ENCODE measurements at places on chromosomes 1 and 21. TPM values are rescaled to one million over a fixed set of nuclear protein-coding genes. Genes with fewer than 3 reads are reported as not detected.
A peak's percentile ranks its signal among the peaks of the same experiment; 100 is the strongest.

DNA sequence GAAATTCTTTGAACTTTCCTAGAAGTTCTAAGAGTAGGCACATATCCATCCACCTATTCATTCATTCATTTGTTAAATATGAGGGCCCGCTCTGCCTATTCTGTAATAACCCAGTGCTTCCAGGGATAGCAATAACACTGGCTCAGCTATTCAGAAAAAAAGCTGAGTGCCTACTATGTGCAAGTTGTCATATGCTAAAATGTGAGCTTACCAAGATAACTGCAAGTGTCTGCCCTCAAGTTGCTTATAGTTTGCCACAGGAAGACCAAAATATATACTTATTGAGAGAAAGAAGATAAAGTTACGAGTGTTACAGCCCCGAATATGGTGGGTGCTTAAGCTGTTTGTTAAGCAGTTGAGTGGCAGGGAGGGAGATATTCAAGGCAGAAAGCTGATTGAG, 39.6 kb downstream of the CD55 start:
- no peak for DNase-seq
- no peak overlapping the region for H3K27ac ChIP-seq
- no peaks in the 10 kb centered on the region for H3K27me3 ChIP-seq
- peaks cover 7% of the 10 kb centered on the region for H3K4me1 ChIP-seq

GRCh38 chr1:107691540-107691939, 273.4 kb downstream of the VAV3 start:
- H3K4me3 ChIP-seq: no peak overlapping the region
- no peak for DNase-seq

DNA sequence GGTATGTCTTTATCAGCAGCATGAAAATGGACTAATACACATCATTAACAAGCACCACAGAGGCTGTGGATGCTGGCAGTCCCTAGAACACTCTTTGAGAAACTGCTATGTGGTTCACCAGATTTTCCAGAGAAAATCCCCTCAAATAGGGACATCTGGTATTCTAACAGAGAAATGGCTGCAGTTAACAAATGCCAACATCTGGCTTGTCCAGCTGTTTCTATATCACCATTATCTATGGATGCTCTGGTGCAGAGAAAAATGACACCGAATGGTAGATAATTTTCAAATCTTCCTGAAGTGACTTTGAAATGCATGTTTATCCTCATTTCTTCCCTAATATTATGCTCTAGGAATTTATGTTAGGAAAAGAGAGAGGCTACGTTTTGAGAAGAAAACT, 403.5 kb upstream of the PROX1 start:
- H3K4me3 ChIP-seq: no peak overlapping the region
- no peak for DNase-seq
- no peaks in the 10 kb centered on the region for H3K4me1 ChIP-seq
- peaks cover 2% of the 10 kb centered on the region for H3K27me3 ChIP-seq
- no peaks in the 10 kb centered on the region for H3K36me3 ChIP-seq

- no peak overlapping the region for H3K27ac ChIP-seq
- peaks cover 40% of the 10 kb centered on the region for H3K36me3 ChIP-seq
- no peak for DNase-seq
These were observed 42.8 kb downstream of the MTR start for GRCh38 chr1:236837897-236838296.

DNA sequence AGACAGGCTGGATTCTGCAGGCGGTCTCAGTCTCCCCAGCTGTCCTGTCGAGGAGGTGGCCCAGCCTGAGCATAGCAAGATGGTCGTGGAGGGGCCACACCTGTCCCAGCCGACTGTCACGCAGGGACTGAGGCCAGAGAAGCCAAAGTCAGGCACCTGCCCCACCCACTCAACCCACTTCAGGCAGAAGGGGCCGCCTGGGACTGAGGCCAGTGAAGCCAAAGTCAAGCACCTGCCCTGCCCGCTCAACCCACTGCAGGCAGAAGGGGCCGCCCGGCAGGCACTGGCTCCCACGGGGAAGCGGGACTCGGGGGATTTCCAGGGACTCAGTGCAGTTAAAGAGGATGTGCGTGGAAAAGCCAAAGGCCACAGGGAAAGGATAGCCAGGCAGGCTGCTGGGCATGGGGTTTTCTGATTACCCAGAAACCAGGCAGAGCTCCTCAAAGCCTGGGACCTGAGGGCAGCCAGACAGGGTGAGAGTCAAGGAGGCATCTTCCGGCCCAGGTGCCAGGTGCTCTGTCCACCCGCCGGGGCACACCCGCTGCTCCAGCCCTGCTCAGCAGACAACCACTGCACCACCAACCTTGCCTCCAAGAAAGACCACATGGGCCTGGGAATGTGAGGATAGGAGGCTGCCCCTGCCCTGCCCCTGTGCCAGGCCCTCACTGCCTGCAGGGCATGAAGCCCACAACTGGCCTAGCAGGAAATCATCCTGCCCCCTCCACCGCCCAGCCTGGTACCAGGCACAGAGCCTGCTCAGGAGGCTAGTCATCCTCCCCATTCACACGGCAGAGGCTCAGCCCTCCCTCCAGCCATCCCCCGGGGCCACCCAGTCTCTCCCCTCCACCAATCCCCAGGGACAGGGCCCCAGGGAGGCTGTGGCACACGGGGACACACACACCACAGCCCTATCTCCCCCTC, 41.0 kb downstream of the MEGF6 start:
- no peaks in the 10 kb centered on the region for H3K36me3 ChIP-seq
- no peaks in the 10 kb centered on the region for H3K4me1 ChIP-seq
- no peaks in the 10 kb centered on the region for H3K27me3 ChIP-seq
- H3K27ac ChIP-seq: no peak overlapping the region
- DNase-seq: no peak

- no peak for DNase-seq
- no peak overlapping the region for H3K27ac ChIP-seq
- H3K36me3 ChIP-seq: no peaks in the 10 kb centered on the region
- H3K4me3 ChIP-seq: no peak overlapping the region
- H3K4me1 ChIP-seq: no peaks in the 10 kb centered on the region
These were observed 34.6 kb upstream of the HEATR1 start for GRCh38 chr1:236638945-236639344.

DNA sequence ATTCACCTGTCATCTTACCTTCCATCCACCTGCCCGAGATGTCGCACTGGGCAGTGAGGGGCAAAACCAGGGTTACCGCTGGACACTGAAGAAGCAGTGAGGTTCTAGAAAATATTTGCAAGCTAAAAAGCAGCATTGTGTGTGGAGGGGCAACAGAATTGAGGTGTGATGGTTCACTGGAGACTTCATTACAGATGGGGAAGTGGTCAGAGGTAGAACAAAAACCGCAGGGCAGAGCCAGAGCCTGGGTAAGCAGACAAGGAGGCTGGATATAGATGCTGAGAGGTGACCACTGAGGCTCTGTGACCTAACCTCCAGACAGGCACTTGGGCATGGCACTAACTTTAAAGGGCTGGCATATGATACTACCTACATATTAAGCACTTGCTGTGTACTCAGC, 363.9 kb upstream of the PROX1 start:
- no peak overlapping the region for H3K27ac ChIP-seq
- peaks cover 10% of the 10 kb centered on the region for H3K27me3 ChIP-seq
- DNase-seq: no peak
- H3K4me1 ChIP-seq: peaks cover 6% of the 10 kb centered on the region
- no peak overlapping the region for H3K4me3 ChIP-seq

DNA sequence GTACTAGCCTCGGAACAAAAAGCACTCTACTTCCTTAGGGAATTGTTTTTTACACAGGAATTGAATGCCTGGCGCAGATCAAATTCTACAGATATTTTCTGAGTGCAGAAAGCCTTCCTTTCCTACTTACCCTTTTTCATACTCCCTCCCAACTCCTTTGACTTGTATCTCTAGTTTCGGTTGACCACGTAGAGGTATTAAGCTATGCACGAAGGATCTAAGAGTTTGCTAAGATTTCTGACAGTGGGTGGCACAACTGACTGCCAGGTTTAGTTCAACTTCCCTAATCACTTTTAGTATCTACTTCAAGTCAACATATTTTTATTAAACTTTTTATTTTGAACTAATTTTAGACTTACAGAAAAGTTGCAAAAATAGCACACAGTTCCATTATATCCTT, 5.0 kb downstream of the TOR1AIP2 start:
- H3K27ac ChIP-seq: no peak overlapping the region
- peaks cover 16% of the 10 kb centered on the region for H3K4me1 ChIP-seq
- H3K4me3 ChIP-seq: no peak overlapping the region
- DNase-seq: no peak

DNA sequence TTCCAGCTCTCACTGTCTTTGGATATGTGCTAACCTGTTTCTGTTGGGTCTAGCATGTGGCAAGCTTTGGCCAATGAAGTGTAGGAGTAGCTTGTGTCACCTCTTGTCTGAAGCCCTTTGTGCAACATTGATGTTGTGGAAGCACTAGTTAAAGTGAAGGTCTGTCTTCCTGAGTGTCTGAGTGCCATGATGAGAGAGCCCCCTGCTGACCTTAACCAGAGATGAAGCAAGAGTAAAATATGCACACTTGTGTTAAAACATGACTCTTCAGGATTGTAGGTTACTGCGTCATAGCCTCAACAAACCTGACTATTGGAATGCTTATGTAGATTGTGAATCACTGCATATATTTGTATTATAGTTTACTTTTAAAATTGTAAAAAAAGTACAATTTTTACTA, 103.7 kb downstream of the NCAM2 start:
- no peaks in the 10 kb centered on the region for H3K4me1 ChIP-seq
- H3K4me3 ChIP-seq: no peak overlapping the region
- no peaks in the 10 kb centered on the region for H3K36me3 ChIP-seq
- no peak for DNase-seq
- no peak overlapping the region for H3K27ac ChIP-seq

GRCh38 chr1:85214654-85215053, 13.8 kb upstream of the SYDE2 start:
- H3K4me3 ChIP-seq: no peak overlapping the region
- no peaks in the 10 kb centered on the region for H3K36me3 ChIP-seq
- no peaks in the 10 kb centered on the region for H3K4me1 ChIP-seq
- no peak overlapping the region for H3K27ac ChIP-seq
- peaks cover 33% of the 10 kb centered on the region for H3K27me3 ChIP-seq

- H3K27ac ChIP-seq: peak overlapping the region; percentile 73
- H3K4me1 ChIP-seq: peaks cover 59% of the 10 kb centered on the region
- H3K36me3 ChIP-seq: peaks cover 2% of the 10 kb centered on the region
- no peak for DNase-seq
- peak overlapping the region; percentile 65 for H3K4me3 ChIP-seq
These were observed 47.2 kb downstream of the S1PR1 start for GRCh38 chr1:101284021-101284420.

- no peak for DNase-seq
- no peak overlapping the region for H3K4me3 ChIP-seq
- H3K27me3 ChIP-seq: peaks cover 21% of the 10 kb centered on the region
- no peaks in the 10 kb centered on the region for H3K4me1 ChIP-seq
- no peak overlapping the region for H3K27ac ChIP-seq
- no peaks in the 10 kb centered on the region for H3K36me3 ChIP-seq
These were observed 74.7 kb downstream of the HSPA13 start for GRCh38 chr21:14308234-14308633.

GRCh38 chr1:186880982-186881381, 52.2 kb downstream of the PLA2G4A start:
- no peak overlapping the region for H3K4me3 ChIP-seq
- no peak for DNase-seq
- H3K4me1 ChIP-seq: no peaks in the 10 kb centered on the region

DNA sequence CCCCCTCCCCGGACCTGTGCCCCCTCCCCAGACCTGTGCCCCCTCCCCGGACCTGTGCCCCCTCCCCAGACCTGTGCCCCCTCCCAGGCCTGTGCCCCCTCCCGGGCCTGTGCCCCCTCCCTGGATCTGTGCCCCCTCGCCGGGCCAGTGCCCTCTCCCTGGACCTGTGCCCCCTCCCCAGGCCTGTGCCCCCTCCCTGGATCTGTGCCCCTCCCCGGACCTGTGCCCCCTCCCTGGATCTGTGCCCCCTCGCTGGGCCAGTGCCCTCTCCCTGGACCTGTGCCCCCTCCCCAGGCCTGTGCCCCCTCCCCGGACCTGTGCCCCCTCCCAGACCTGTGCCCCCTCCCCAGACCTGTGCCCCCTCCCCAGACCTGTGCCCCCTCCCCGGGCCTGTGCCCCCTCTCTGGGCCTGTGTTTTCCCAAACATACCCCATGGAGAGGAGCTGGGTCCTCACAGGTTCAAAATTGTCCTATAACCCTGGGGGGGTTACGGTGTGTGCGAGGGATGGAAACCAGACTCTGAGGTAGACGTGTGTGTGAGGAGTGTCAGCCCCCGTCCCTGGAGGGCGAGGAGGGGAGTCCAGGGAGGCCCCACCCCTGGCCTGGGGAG, 47.6 kb upstream of the POFUT2 start:
- DNase-seq: peak; percentile 8
- H3K27ac ChIP-seq: no peak overlapping the region
- H3K4me3 ChIP-seq: no peak overlapping the region
- H3K36me3 ChIP-seq: no peaks in the 10 kb centered on the region
- no peaks in the 10 kb centered on the region for H3K4me1 ChIP-seq
- H3K27me3 ChIP-seq: peaks cover 5% of the 10 kb centered on the region

DNA sequence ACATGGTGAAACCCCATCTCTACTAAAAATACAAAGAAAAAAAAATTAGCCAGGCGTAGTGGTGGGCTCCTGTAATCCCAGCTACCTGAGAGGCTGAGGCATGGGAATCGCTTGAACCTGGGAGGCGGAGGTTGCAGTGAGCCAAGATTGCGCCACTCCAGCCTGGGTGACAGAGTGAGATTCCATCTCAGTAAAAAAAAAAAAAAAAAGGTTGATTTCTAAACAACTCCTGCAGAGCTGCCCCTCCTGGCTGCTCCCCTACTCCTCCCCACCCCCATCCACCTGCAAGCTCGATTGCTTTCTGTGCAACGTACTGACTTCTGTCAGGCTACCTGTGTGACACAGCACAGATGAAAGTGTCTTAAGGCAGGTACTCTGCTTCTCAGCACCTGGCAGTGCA, 13.3 kb downstream of the ETV3L start:
- H3K4me1 ChIP-seq: no peaks in the 10 kb centered on the region
- H3K27ac ChIP-seq: no peak overlapping the region
- DNase-seq: no peak
- no peaks in the 10 kb centered on the region for H3K36me3 ChIP-seq
- H3K27me3 ChIP-seq: peaks cover 6% of the 10 kb centered on the region

DNA sequence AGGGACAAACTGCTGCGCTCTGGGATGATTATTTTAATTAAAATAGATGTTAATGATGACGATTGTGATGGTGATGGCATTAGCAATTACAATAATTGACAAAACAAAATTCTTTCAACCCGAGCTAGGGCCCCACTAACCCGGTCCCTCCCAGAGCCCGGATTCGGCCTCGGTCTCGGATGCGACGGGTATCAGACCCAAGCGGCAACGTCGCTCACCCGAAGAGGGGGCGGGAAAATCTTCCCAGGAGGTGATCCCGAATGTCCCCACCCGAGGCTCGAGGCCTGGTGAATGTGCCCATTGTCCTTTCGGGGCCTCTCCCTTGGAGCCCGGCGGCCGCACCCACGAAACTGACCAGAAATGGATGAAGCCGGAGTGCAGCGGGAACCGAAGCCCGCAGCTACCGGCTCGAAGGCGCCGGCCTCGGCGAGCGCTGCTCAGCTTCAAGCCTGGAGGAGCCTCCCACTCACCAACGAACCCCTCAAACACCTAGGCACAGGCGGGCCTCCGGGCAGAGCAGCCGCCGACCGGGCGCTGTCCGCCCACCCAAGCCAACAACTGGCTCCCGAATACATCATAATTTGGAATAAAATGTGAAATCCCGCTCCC, 1.2 kb downstream of the TAL1 start:
- peaks cover 18% of the 10 kb centered on the region for H3K4me1 ChIP-seq
- H3K4me3 ChIP-seq: no peak overlapping the region
- DNase-seq: peak; percentile 48
- no peak overlapping the region for H3K27ac ChIP-seq

The LYPD8 gene
- not detected for total RNA-seq

The PPOX gene
- 47.0 TPM for total RNA-seq

The RORC gene
- 1.4 TPM for total RNA-seq

The PRMT6 gene
- 18.4 TPM for total RNA-seq

The LCE3E gene
- not detected for total RNA-seq

The MTOR gene
- total RNA-seq: 45.4 TPM

The NBPF10 gene
- total RNA-seq: 1.5 TPM
